A549 treated with dexamethasone at 1 μM for 4 hours (cell line): ENCODE measurements at places on chromosomes 1 and 21. TPM values are rescaled to one million over a fixed set of nuclear protein-coding genes. Genes with fewer than 3 reads are reported as not detected.

The ZBTB18 gene
- 3.8 to 5.0 TPM (median 4.3 TPM) in 5 replicates for total RNA-seq

The RCAN3 gene
- 12.0 to 16.4 TPM (median 14.9 TPM) in 5 replicates for total RNA-seq

The NEGR1 gene
- total RNA-seq: not detected in 5 replicates

The PROX1 gene
- total RNA-seq: 0.02 to 0.19 TPM (median 0.06 TPM) in 5 replicates

The DISP3 gene
- 0.41 to 0.78 TPM (median 0.69 TPM) in 5 replicates for total RNA-seq
